Stimulated activated naive CD4-positive, alpha-beta T cell treated with Interleukin-2 at 50 U/mL for 16 hours (primary cell): ENCODE measurements at places on chromosomes 4 and X.

GRCh38 chr4:1463927-1464540 lies 57.8 kb upstream of the NKX1-1 start:
- DNase-seq, result no peak

GRCh38 chr4:632926-633325 lies 7.6 kb downstream of the PDE6B start:
- DNase-seq, result no peak

- no peak for DNase-seq
Observed at GRCh38 chr4:35539404-35540055, 704.8 kb downstream of the ARAP2 start.

- no peak for DNase-seq
Observed at GRCh38 chr4:24121395-24122175, 231.7 kb upstream of the PPARGC1A start.
